Caudate nucleus (tissue), 63 donors: ENCODE measurements at places on chromosomes 4 and X.

DNA sequence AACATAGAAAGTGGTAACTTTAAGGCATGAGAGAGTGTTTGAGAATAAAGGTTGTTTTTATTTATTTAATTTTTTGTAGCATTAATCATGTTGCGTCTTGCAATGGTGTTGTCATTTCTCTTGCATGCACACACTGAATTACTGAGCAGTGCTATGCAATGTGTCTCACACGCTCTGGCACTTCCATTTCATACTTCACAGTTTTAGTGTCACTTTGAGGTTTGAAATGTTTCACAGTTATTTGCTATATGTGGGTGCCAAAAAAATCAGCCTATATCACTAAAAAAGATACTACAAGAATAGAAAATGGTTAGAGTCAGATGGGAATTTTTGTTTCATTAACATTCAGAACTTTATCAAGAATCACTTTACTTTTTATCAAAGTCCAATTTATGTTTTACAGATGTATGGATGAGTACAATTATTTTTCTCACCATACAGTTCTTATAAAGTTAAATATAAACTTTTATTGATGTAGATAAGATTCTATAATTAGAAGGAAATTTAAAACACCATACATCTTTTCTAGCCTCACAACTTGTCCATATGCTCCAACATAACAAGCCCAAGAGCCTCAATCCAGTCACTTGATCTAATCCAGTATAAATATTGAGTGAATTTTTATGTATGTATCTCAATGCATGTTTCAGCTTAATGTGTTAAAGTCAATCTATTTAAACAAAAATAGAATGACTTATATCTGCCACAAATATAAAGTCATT is 114.0 kb downstream of the IQCM start:
- DNase-seq, result no peak

- DNase-seq, result no peak
These were observed 31.8 kb upstream of the AGA start for GRCh38 chr4:177473991-177474390.

GRCh38 chr4:147586637-147587036 is 30.6 kb upstream of the TMEM184C start:
- no peak for DNase-seq

- DNase-seq, result no peak
These were observed 581.6 kb upstream of the DIAPH2 start for GRCh38 chrX:96102997-96103396.

DNA sequence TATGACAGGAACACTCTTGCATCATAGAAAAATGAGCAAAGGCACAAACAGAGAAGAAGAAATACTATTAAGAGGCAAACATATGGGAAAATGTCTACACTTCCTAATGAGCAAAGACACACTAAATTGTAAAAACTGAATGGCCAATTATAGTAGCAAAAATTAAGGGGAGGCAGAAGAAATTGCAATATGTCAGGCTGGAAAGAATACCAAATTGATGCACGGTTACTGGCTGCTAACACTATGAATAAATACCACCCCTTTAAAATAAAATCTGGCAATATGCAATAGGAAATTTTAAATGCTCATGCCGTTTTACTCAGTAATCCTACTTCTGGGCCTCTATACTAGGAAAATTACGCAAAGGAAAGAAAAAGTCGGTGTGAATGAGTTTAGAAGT is 16.0 kb upstream of the PIN4 start:
- no peak for DNase-seq

GRCh38 chr4:4875147-4875546 is 15.7 kb downstream of the MSX1 start:
- no peak for DNase-seq

GRCh38 chr4:99915449-99915848 is 21.2 kb upstream of the LAMTOR3 start:
- DNase-seq, result no peak

- no peak for DNase-seq
These were observed 1.8 kb downstream of the SH3BP2 start for GRCh38 chr4:2794486-2795299.

GRCh38 chrX:63744850-63745394 is 40.1 kb downstream of the ARHGEF9 start:
- no peak for DNase-seq

GRCh38 chrX:69362354-69362753 is 141.8 kb upstream of the NALF2 start:
- DNase-seq, result no peak

DNA sequence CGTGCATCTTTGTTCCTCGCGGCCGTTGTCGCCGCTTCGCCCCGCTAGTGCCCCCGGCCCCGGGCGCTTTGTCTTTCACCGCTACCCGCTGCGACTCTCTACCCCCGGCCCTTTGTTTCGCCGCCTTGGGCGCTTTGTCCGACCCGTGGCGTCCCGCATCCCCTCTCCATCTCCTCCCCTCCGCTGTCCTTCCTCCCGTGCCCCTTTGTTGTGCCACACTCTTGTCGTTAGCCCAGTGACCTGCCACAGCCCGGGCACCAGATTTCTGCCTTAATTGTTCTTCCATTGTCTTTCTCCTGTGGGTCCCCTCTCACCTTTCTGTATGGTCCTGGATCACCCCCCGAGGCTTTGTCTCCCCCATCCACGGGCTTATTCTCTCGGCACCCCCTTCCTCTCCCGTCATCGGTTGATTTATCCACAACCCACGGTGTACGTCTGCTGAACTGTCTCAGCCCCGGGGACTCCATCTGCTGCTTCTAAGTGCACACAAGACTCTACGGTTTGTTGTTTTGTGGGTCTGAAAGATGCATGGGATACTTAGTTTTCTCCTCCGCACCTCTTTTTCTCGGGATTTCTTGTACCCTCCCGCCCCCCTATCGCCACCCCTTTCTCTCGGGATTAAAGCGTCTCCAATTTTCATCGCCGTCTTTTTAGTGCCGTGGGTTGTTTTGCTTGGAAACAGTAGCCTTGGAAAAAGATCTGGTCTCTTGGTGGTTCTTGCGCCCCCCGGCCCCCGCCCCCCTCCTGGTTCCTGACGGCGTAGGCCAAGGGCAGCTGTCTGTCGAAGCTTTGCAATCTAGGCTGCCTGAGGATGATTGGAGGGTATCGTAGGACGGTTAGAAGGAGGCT is 783 bp downstream of the RBPJ start:
- DNase-seq, result no peak

DNA sequence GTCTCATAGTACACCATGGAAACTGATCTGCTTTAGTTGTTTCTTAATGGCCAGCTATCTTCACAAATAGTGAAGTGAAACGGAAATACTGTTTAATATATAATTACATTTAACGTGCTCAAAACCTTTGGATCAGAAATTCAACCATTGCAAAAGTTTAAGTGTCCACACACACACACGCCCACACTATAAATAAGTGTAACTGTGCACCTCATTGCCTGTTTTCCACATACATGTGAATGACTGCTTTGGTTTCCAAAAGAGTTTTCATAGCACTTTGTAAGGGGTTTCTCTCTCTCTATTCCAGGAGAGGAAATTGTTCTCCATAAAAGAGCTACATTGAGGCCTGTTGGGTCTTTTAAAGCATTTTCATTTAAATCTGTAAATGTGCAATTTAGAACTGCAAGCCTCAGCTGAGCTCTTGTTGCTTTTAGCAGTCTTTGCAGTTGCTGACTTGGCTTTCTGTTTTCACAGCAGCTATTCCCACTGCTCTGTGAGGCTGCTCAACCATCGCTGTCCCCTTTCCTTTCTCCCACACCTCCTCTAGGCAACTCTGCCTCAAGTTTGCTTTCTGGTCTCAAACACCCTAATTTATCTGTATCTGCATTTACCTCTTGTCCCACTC is 94.5 kb downstream of the RAPGEF2 start:
- no peak for DNase-seq

- no peak for DNase-seq
These were observed 27.8 kb downstream of the ELF4 start for GRCh38 chrX:130082244-130083106.

GRCh38 chr4:181685461-181685860 is 557.7 kb upstream of the TENM3 start:
- no peak for DNase-seq

DNA sequence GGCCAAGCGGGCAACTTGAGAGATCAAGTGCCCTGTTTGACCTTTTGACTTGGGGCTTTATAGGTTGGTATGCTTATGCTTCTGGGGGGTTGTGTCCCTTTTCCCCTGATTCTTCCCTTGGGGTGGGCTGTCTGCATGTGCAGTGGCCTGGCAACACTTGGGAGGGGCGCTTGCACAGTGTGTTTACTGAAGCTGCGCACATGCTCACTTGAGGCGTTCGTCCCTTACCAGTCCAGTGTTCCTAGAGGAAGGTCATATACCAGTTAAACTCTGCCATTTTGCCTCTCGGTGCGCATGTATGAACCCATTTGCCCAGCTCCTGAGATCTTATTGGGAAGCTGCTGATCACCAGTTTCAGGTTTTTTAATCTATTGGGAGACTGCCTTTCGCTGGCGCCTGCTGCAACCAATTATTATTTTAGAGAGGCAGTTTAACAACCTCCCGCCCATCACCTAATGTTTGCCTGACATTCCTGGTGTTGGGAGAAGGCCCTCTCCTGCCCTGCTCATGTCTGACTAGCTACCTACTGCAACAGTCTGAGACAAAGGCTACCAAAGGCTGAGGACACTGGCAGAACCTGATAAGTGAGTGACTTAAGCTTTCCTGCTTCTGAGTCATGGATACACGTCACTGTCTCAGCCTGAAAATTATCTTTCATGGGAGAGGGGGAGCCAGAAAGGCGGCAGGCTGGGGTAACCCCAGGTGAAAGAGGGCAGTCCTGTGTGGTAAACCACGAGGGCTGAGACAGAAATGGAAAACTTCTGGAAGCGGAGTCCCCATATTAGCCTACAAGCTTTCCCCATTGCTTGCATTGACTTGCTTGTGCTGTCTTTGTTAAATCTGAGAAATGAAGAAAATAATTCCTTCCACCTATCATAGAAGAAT is 97.6 kb downstream of the CPE start:
- DNase-seq, result no peak

DNA sequence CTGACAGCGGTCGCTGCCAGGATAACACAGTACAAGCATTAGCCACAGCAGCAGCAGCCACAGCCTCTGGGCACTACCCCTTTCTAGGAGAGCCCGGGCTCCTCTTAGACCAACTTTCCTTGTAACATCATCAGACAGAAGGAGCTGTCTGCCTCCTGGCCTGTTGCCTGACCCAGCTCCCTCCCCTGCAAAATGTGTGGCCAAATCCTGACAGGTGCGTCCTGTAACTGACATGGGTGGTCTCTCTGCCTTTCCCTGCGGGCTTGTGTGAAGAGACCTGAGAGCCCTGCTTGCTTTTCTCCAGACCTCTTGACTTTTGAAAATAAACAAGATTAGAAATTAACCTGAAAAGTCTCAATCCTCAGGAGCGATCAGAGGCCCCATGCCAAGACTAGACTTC is 824.9 kb downstream of the RAPGEF2 start:
- DNase-seq, result no peak

DNA sequence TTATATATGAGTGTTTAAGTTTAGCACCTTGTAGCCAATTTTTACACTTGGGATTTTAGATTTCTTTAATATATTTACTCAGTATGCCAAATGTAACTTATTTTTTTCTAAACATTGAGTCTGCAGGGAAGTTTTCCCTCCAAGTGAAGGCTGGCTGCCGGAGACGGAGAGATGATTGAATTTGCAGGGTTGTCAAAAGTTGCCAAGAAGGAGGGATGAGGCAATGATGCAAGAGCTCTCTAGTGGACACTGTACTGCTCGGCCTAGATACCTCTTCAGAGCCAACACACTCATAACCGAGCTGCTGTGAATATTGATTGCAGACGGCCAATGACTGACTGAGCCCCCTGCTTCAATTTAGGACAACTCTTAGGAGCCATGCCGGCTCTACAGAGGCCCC is 318.6 kb upstream of the CASK start:
- no peak for DNase-seq

GRCh38 chrX:1537031-1537715 is at the start of gene P2RY8:
TSS of gene P2RY8 (minus strand) at chrX:1537185. CDS start at chrX:1466558, 70,627 bp downstream.
- DNase-seq, result no peak

- DNase-seq, result no peak
These were observed 73.3 kb upstream of the ZDHHC15 start for GRCh38 chrX:75596178-75596577.
